Activated T-cell treated with anti-CD3 and anti-CD28 coated beads, Interleukin-2, amount 50 U/mL, for 48 hours (primary cell): ENCODE measurements at places on chromosomes 13 and 19.

DNA sequence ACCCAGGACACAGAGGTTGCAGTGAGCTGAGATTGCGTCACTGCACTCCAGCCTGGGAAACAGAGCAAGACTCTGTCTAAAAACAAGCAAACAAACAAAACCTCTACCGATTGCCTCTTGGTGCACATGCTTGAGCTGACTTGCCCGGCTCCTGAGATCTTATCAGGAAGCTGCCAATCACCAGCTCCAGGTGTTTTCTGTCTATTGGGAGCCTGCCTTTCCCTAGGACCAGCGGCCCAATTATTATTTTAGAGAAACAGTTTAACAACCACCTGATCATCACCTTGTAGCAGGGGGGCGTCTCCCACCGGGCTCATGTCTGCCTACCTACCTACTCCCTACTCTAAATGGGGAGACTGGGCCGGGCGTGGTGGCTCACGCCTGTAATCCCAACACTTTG, 10.8 kb downstream of the CLEC4M start:
- DNase-seq, result no peak

DNA sequence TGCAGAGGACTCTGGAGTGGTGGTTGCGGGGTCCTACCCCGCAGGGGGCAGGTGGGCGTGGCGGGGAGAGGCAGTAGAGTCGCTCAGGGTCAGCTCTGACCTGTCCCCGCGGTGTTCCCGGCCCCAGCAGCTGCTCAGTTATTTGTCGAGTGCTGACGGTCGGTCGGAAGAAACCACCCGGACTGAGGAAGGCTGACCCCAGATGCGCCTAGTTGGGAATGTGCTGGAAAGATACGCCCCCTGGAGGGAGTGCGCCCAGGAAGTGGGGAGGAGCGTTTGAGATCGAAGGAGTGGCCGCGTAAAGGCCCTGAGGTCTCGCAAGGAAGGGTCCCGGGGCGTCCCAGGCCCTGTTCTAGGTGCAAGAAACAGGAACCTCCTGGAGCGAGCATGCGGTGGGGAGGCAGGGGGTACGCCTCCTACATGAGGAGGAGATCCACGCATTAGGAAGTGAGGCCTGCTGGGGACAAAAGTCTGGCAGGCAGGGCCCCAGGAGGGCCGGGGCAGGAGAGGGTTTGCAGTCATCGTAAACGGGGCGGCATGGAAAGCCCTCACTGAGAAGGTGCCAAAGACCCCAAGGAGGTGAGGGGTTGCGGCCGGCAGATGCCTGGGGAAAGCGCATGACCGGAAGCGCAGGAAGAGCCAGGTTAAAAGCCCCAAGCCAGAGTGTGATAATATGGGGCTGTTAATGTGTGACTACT, 9.2 kb downstream of the CCDC8 start:
- no peak for DNase-seq

DNA sequence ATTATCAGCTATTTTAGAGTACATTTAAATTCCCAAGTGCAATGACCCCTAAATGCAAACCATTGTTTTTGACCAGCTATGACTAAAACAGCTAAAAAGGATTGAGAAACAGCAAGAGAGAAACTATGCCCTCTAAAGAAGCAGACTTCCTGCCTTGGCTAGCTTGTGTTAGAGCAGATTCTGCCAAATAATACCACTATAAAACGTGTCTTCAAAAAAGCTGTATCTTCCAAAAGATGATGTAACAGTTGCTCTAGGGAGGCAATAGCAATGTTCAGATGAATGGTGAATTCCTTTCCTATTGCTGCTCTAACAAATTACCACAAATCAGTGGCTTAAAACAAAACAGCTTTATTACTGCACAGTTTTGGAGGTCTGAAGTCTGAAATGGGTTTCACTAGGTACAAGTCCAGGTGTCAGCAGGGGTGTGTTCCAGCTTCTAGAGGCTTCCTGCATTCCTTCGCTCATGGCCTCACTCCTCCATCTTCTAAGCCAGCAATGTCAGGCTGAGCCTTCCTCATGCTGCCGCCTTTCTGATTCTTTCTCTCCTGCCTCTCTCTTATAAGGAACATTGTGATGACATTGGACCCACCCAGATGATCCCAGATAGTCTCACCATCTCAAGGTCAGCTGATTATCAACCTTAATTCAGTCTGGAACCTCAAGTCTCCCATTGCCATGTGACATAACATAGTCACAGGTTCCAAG, 84.5 kb downstream of the LRRC63 start:
- DNase-seq, result no peak

DNA sequence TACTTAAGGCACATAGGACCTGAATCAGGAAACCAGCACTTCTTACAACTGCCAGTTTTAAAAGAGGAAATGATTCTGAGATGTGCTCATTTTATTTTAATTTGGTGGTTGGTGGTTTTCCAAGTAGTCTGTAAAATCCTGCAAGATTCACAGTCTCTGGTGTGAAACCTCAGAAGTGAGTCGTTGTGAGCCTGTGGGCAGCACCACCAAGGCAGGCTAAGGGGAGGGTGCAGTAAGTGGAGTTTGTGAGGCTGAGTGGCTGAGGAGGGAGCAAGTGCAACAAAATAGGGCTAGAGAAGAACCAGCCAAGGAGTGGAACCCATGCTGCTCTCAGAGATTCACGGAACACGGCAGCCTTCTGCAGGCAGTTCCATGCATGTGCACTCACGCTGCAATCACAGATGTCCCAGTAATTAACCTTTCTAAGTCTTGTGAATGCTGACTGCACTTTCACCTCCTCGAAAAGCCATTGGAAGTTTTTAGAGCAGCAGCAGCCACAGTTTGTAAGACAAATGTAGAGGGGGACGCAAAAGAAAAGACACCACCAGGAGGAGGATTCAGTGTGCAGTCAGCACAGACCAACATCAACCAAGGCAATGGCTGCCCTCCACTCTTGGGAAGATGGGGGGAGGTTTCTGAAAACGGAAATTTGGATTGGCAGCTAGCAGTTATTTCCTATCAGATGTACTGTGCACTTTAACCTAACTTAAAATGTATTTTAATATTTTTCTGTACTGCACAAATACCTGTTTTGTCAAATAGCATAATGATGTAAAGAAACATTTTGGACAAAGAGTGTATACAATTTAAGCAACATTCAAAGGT, 44.9 kb downstream of the ESD start:
- DNase-seq, result peak; percentile 64

GRCh38 chr19:43725468-43725867, 9.6 kb downstream of the IRGC start:
- DNase-seq, result no peak

DNA sequence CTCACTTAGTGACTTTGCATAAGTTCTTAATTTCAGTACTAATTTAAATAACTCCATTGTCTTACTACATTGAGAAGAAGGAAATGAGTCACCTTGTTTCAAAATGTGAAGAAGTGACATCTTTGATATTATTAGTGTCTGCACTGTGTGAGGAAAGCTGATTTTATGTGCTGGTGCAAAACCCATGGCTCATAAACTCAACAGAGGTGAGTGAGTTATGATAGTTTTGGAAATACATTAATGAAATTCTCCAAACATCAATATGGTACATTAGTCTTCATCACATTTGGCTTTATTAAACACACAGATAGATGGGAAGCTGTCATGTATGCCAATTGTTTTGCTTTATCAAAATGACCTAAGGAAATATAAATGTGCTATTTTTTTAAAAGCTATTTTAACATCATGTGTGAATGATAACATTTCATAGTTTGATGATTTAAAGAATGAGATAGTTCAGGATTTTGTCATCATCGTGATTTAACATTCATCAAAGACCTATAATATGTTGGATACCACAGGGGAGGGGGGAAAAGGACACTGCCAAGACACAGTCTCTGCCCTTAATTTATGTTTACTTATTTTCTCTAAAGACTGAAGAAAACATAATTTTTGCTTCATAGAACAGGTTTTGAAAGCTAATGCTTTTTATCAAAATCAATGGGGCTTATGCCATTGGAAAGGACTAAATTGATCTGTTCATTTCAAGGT, 902.3 kb upstream of the SLITRK1 start:
- DNase-seq, result no peak

GRCh38 chr13:49527123-49527522, 31.4 kb downstream of the PHF11 start:
- no peak for DNase-seq

- no peak for DNase-seq
Observed at GRCh38 chr13:28865951-28866350, 45.8 kb downstream of the MTUS2 start.

GRCh38 chr19:16506961-16507360, 10.8 kb downstream of the C19orf44 start:
- DNase-seq, result no peak

GRCh38 chr13:48403913-48404312, 9.0 kb downstream of the LPAR6 start:
- no peak for DNase-seq

DNA sequence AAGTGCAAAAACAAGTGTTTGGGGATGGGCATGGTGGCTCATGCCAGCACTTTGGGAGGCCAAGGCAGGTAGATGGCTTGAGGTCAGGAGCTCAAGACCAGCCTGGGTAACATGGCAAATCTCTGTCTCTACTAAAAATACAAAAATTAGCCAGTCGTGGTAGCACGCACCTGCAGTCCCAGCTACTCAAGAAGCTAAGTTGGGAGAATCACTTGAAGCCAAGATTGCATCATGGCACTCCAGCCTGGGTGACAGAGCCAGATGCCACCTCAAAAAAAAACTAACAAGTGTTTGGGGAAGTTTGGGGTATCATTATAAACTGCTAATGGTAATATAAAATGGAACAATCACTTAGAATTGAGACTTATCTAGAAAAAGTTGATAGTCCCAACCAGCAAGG, 24.6 kb downstream of the XPO4 start:
- DNase-seq, result no peak

DNA sequence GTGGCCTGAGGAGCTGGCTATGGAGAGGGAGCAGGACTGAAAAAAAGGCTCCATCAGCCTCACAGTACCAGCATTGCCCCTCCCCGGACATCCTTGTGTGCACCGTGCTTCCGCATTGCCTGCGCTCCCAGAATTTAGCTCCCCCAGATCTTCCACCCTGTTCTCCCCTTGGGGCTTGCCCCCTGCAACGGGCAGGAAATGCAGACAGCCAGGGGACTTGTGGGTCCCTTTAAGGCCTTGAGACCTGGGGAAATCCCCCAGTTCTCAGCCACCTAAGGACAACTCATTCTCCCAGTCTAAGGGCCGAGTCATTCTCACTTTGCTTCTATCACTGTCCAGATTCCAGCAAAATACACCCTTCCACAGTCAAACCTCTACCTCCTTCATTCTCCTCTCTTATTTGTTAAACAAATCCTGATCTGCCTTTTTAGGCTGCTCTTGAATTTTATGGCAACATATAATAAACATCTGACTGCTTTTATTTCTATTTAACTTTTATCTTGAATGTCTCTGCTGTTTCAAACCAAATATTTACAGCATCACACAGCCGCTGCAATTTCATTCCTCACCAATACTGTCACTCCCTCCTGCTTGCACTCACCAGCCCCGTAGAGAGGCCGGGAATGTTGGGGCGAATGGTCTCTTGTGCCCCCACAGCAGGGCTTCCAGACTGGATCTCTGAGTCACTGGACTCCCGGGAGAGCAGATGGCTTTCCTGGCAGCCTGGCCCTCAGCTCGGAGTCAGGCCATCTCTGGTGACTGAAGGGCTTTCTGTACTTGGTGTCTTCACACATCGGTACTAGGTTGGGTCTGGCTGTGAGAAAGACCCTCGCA, 221.9 kb downstream of the TSHZ3 start:
- no peak for DNase-seq

GRCh38 chr13:75482070-75482819, at the start of gene TBC1D4:
Gene TBC1D4, minus strand, starts transcription at chr13:75482169. Its CDS starts 402 bp downstream, at chr13:75481767.
- DNase-seq, result peak; percentile 77

GRCh38 chr19:44575116-44575700, 38.2 kb upstream of the IGSF23 start:
- DNase-seq, result no peak
